ENCODE measurements at places on chromosomes 2 and 18.

DNA sequence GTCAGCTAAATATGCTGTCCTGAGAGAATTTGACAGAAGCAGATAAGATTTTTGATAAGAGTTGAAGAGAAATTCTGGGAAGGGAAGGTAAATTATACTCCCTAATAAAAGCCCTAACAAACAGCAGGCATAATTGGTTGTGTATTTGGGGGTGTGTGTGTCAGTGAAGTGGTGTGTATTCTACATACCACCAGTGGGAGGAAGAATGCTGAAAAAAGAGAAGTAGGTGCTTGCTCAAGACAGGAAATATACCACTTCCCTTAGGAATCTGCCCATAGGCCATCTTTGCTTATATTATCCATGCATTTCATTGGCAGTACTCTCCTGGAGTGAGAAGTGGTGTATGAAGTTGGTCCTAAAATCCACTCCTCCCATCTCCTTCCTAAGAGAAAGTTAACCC, 76.2 kb downstream of the FMNL2 start:
- DNase-seq: no peak

- DNase-seq: no peak
These were observed 12.0 kb downstream of the NRP2 start for GRCh38 chr2:205694256-205694655.

- DNase-seq: no peak
These were observed 1894.5 kb upstream of the CELF4 start for GRCh38 chr18:39460136-39460535.

DNA sequence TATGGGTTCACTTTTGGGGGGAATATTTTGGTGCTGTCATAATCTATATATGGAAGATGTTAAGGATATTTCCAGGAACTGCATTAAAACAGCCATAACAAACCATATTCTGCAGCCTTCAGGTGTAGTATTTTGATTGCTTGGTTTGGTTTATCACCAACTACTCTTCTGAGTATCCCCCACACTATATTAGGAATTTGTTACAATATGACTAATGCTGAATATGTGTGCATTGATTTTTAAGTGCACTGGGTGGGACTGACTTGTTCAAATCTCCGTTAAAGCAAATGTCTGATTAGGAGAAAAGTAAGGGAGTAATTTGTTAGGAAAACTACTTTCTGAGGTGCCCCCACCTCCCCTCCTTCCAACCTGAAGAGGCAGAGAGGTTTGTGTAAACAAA, 47.7 kb downstream of the SPTBN1 start:
- DNase-seq: no peak

- DNase-seq: no peak
These were observed 61.3 kb upstream of the CRIM1 start for GRCh38 chr2:36294316-36294721.

GRCh38 chr18:49459404-49460171, 857 bp downstream of the DYM start:
- no peak for DNase-seq

- DNase-seq: no peak
These were observed 5.2 kb downstream of the TMEM214 start for GRCh38 chr2:27038012-27038411.

DNA sequence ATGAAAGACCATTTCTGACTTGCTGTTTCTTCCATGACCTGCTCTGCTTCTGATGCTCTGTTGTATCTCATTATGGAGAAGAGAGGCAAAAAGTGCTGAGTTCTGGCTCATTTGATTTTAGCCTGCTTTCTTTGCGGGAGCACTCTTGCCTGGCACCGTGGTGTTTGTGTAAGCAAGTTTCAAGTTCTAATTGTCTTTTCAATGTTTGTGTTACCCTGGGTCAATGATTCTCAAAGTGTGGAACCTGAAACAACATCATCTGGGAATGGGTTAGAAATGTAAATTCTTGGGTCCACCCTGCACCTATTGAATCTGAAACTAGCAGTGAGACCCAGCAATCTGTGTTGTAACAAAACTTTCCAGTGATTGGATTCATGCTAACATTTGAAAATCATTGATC, 85.5 kb upstream of the STON1 start:
- no peak for DNase-seq

DNA sequence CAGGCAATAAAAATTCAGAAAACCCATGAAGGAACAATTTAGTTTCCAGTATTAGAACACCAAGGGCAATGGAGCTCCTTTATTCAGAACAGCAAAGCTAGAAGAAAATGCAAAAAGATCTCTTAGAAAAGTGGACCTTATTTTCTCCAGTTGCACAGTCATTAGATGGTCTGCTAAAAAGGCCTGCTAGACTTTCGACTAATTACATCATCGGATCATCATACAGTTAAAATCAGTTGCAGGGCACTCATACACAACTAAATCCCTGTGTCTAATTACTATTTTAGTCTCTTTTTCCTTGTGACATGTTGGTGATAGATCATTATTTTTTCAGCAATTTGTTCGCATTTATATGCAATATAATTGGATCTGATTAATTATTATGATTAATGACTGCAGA, 425.3 kb downstream of the NR4A2 start:
- no peak for DNase-seq

GRCh38 chr18:41466436-41467160, 488.4 kb upstream of the PIK3C3 start:
- DNase-seq: no peak

GRCh38 chr2:19894134-19894792, 7.5 kb downstream of the TTC32 start:
- DNase-seq: no peak

- no peak for DNase-seq
These were observed 171.3 kb downstream of the TWIST2 start for GRCh38 chr2:239019183-239019581.

DNA sequence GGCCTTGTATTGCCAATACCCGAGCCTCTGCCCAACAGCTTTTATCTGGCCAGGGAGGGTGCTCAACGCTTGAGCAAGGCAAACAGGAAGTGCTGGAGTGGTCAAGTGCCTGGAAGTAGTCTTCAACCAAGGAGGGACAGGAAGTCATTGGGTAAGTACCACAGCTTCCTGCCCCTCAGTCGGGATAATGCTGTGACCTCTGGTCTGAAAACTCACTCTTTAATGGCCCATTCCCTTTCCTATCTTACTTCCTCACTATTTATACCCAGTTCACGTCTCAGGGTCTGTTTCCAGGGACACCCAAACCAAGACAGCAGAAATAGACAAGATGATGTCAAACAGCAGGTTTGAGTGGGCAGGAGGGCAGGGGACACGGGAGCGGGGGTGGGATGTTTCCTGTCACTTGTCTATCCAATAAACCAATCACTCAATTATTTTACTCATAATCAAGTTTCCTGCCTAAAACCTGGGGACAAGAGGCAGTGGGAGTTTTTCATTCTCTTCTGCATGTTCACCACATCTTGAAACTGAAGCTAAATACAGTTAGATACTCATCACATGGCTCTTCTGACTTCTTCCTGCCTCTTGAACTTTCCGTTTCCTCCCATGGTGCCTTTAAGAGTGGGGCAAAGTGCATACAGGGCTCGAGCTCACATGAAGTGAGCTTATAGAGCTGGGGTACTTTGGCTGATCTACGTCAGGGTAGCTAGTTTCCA, 68.9 kb upstream of the CAB39 start:
- DNase-seq: no peak

DNA sequence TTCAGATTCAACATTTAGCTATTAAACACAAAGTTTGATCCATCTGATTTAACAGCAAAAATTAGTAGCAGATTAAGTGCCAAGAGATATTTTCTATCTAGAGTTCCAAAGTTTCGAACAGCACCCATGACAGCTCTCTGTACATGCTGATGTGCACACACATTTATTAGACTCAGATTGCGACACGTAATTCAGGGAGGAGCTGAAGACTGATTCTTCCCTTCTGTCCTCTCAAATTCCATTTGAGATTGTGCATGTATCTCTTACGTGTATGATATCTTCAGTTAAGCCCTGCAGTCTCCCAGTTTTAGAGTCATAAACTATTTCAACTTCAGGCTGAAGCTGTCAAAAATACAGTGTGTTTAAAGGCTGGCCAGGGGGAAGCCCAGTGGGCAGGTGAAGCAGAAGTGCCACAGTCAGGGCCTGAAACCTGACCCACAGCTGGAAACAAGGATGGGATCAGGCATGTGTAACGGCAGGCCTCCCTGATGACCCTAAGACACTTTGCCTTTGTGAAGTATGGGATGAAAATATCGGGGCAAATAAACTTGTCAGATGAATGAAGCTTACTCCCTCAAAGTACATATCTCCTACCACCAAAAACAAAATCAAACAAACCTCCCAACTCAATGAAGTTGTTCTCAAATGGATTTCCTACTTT, 30.6 kb downstream of the CYB5A start:
- DNase-seq: no peak

GRCh38 chr2:86225581-86225980, 26.3 kb downstream of the MRPL35 start:
- DNase-seq: no peak

GRCh38 chr2:121001641-121002040, 266.0 kb downstream of the GLI2 start:
- DNase-seq: no peak

- DNase-seq: no peak
These were observed 146.2 kb upstream of the ITGA4 start for GRCh38 chr2:181310967-181311366.

GRCh38 chr2:121504316-121504715, 26.4 kb upstream of the RNU4ATAC start:
- DNase-seq: no peak

DNA sequence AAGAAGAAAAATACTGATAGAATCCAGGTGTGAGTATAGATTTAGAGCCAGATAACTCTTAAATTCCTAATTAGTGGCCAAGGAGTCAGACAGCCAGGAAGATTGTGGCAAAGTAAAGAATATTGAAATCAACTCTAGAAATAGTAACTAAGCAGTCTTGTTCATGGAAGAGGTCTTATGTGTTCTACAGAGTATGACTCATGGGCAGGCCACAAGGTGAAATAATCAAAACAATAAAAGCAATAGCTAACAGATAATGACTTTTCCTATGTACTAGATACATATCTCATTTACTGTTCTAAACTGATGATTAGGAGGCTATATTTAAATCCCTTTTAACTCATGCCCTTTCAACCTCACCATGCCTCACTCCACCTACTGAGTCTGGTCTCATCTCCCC, 227.4 kb upstream of the COL3A1 start:
- DNase-seq: no peak

DNA sequence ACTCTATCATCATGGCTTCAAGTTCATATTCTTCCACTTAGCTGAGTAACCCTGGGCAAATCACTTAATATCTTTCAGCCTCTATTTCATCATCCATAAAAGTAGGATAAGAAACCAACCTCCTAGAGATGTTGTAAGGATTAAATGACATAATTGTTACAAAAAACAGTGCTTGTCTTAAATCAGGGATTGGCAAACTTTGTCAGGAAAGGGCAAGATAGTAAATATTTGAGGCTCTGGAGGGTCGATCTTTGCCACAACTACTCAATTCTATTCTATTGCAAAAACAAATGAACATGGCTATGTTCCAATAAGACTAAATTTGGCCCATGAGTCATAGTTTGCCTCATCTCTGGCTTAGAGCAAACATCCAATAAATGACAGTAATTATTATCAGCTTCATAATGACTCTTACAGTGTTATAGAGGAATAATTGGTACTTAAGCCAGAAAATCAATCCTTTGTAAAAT, 184.7 kb downstream of the SATB2 start:
- DNase-seq: no peak

GRCh38 chr2:199414001-199414400, 43.7 kb downstream of the SATB2 start:
- DNase-seq: no peak

GRCh38 chr2:39511605-39512433, 74.7 kb upstream of the MAP4K3 start:
- no peak for DNase-seq

GRCh38 chr2:181258720-181259119, 198.5 kb upstream of the ITGA4 start:
- no peak for DNase-seq

- DNase-seq: no peak
These were observed 444.4 kb upstream of the HNRNPA3 start for GRCh38 chr2:176768185-176768584.

GRCh38 chr18:9721893-9722550, 13.9 kb downstream of the RAB31 start:
- DNase-seq: no peak

DNA sequence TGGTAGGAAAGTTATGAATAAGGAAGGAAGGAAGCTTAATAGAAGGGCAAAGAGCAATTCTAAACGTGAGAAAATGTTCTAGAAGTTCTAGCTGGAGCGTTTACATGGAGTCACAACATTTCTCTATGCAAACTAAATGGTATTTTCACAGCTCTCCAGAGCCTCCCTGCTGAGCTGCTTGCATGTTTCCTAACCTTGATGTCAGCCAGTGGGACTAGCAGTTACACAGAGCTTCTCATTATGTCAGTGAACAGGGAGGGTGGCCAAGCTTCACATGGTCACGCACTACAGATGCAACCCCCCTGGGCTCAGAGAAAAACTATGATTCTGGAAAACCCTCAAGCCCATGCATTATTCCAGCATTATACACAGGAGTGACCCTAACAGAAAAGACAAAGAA, 153.4 kb upstream of the CCDC150 start:
- DNase-seq: no peak

DNA sequence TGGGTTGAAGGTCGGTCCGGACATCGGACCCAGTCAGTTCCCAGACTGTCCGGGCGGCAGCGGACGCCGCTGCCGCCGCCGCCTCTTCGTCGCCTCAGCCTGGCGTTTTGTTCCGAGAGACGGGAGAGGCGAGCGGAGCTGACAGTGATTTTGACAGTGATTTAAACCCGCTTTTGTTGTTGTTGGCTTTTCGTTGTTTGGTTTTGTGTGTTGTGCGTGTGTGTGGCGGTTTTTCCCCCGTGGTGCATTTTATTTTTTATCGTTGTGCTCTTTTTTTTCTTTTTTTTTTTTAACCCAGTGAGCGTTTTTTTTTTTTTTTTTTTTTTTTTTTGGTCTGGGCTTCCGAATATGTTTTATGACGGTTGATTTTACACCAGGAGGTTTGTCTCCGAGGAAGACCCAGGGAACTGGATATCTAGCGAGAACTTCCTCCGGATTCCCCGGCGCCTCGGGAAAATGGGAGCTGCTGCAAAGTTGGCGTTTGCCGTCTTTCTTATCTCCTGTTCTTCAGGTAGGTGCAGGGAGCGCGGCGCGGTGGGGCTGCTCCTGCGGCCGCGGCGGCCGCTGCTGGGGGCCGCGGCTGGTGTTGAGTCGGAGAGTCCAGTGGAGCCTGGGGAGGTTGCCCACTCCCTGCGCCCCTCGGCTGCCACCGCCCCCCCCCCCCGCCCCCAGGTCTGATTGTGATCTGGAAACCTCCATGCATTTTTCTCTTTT, at the start of gene ACVR2A:
Gene ACVR2A, plus strand, starts transcription at position 333 of the 714 bp plus-strand sequence. Its CDS starts 124 bp downstream, at position 457.
- DNase-seq: peak; percentile 38

GRCh38 chr18:63904694-63905093, 3.1 kb upstream of the SERPINB10 start:
- DNase-seq: no peak

- no peak for DNase-seq
These were observed 680.2 kb downstream of the NYAP2 start for GRCh38 chr2:226079671-226080181.
